Stimulated activated CD4-positive, alpha-beta T cell treated with anti-CD3 and anti-CD28 coated beads, Interleukin-1b, Interleukin-23, amount 100 ng/mL, for 24 hours (primary cell): ENCODE measurements at places on chromosomes 12 and 14.
A peak's percentile ranks its signal among the peaks of the same experiment; 100 is the strongest.

GRCh38 chr12:39372929-39373328 lies 70.0 kb downstream of the KIF21A start:
- no peak for DNase-seq

GRCh38 chr12:47863985-47864384 lies 40.8 kb downstream of the VDR start:
- DNase-seq = no peak

GRCh38 chr14:75175677-75176141 lies 703 bp downstream of the TMED10 start:
- DNase-seq = no peak

DNA sequence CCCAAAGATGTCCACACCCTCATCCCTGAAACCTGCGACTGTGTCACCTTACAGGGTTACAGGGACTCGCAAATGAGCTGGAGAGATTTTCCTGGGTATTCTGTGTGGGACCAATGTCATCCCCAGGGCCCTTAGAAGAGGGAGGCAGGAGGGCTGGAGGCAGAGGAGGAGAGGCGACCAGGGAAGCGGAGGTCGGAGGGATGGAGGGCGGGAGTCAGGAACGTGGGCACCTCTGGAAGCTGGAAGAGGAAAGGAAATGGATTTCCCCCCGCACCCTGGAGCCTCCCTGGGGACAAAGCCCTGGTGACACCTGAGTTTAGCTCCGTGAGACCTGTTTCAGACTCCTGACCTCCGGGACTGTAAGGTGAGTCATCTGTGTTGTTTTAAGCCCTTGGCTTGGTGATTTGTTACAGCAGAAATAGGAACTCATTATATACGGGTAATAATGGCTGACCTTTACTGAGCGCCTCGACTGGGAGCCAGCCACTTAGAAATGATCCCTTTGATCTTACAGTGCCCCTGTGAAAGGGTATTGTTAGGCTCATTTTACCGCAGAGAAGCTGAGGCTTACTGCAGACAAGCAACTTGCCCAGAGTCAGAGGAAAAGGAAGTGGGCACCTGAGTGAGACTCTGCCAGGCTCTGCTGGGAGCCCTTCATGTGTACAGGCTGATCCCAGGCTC lies 29.3 kb upstream of the FZD10 start:
- DNase-seq = no peak

DNA sequence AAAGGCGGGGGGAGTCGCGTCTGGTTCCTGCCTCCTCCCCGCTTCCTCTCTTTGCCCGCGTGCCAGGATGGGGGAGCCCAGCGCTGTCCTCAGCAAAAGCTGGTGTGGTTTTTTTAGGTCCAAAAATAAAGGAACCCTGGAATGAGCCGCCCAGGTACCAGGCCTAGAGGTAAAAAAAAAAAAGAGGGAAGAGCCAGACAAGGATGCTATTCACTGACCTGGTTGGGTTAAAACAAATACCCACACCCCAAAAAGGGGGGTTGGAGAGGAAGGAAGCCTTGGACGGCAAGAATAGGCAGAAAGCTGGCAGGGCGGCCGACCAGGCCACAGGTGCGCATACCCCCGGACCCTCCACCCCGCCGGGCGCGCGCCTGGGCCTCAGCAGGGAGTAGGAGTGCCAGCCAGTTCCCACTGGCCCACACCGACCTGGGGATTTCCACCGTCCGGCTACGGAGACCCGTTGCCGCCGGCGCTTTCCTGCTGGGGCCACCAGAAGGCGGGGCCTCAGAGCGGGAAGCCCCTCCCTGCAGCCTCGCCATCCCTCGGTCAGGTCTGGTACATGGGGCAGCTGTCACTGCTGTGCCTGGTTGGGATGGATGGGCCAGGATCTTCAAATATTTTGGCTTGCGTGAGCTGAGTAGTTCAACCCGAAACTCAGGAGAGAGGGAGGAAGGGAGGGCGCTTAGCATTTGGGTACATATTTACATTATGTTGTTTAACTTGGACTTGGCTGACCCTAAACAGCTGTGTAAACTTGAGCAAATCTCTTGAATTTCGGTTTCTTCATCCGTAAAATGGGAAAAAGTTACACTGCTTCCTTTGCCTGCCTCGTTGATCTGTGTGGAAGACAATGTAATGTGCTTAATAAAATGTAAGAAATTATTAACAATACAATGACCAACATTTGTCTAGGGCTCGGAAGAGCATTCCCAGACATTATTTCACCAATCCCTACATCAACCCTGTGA lies 5.4 kb upstream of the IRF2BPL start:
- DNase-seq = peak; percentile 70

- DNase-seq = no peak
Measured at GRCh38 chr12:124829008-124829707, 34.5 kb downstream of the SCARB1 start.

GRCh38 chr14:42222924-42223471 lies 616.3 kb downstream of the LRFN5 start:
- no peak for DNase-seq

- no peak for DNase-seq
Measured at GRCh38 chr12:21528953-21529352, 2.9 kb downstream of the SPX start.

GRCh38 chr12:81956468-81956860 lies 197.3 kb upstream of the PPFIA2 start:
- DNase-seq = no peak

DNA sequence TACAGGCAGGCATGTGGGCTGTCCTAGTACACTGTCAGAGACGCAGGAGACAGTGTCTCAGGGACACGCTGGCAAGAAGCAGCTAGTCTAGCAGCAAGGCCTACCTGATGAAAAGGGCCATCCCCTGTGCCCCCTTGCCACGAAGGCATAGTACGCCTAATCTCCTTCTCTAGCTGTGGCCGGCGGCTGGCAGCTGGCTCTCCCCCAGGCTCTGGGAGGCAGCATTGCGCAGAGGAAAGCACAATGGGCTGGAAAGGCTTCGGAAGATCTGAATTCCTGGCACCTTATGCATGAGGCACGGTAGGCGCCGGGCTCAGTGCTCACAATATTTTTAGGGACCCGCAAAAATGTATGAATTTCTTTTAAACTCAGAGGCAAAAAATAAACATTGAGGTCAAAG lies 16.0 kb upstream of the PLEKHH1 start:
- DNase-seq = no peak

DNA sequence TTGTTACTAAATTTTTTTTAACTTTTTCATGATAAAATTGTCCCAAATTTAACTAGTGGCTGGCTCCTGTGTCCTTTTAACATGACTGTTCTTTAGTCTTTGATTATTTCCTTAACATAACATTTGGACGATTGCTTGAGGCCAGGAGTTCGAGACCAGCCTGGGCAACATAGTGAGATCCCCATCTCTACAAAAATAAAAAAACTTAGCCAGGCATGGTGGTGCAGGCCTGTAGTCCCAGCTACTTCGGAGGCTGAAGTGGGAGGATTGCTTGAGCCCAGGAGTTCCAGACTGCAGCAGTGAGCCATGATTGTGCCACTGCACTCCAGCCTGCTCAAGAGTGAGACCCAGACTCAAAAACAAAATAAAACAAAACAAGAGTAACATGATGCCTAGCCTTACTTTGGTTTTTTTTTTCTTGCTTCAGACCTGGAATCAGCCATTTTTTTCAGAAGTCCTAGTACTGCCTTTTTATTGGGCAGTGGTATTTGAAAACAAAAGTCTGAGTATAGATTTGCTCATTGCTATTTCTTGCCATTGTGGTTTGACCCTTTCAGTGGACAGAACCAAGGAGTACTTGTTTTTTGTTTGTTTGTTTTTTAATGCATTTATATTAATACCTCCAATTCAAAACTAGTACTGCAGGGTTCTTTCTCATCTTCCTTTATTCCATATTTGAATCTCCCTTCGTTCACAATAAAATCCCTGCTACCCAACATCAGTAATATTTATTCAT lies 4.8 kb downstream of the TOGARAM1 start:
- DNase-seq = no peak

- no peak for DNase-seq
Measured at GRCh38 chr12:12466157-12466556, 96.5 kb downstream of the DUSP16 start.

DNA sequence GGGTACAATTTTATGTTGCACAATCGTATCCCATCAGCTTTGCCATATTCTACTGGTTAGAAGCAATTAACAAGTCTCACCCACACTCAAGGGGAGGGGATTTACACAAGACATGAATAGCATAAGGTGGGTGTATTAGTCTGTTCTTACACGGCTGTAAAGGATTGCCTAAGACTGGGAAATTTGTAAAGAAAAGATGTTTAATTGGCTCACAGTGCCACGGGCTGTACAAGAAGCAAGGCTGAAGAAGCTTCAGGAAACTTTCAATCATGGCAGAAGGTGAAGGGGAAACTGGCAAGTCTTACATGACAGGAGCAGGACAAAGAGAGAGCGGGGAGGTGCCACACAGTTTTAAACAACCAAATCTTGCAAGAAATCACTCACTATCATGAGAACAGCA lies 231.8 kb upstream of the AMIGO2 start:
- no peak for DNase-seq

GRCh38 chr12:74897425-74898211 lies 312.0 kb downstream of the KCNC2 start:
- DNase-seq = no peak

DNA sequence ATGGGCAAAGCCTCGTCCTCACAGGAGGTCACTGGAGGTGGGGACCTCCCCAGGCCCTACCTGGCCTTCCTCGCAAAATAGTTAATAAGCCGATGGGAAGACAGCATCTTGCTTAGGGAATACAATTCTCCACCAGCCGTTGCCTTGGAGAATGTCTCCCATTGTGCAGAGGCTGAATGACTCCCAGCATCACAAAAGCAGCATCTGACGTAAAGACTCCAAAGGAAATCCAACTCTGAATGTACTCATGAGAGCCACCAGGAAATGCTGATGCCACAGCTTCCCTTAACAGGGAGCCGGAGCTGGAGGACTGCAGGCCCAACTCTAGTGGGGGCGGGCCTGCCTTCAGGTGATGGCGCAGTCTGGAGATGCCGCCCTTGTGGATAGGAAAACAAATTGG lies 15.5 kb downstream of the CCDC63 start:
- DNase-seq = no peak

DNA sequence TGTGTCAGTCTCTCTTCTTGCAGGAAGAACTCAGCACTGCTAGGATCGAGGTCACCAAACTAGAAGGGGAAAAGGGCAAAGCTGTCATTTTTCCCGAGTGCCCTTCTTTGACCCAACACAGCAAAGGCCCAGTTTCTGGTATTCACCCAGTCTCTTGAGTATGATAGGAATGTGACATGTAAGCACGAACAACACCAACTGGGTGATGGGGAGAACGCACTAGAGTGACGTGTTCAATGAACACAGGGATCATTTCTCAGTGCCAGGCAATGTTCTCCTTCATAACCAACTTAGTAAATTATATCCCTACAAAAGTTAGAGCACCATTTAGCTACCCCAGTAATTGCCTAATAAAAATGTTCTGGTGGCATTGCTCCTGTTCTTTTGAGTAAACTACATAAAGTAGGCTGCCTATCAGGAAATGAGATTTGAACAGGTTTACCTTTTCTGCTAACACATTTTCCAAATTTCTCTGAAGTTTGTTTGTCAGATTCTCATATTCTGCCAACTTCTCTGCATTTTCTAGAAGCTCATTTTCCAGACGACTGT lies 64.5 kb downstream of the NIN start:
- no peak for DNase-seq

DNA sequence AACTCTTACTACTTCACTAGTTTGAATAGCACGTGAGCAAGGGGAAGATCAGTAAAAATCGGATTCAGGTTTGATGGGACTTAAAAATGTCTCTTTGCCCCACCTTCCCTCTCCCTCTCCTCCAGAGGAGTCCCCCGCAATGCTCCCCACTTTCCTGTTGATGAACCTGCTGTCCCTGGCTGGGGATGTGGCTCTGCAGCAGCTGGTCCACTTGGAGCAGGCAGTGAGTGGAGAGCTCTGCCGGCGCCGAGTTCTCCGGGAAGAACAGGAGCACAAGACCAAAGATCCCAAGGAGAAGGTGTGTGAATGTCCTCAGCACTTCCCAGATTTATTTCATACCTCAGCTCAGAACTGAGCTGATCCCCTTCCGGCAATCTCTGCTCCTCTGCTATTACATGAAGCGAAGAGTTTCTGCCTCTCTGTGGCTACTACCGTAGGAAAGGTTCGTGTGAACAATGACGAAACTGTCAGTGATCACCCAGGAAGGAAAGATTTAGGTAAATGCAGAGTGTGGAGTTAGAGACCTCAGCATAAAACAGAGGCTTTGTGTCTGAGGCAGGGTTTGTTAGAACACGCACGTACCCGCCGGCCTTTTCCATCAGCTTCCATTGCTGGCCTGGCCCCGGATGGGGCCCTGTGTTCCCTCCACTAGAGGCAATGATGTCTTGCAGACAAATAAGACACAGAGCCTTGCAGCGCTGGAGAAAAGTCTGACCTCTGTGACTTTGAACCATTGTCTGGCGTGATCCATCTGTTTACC lies 7.4 kb upstream of the GAPDH start:
- no peak for DNase-seq
